MCF 10A (cell line): ENCODE measurements at places on chromosomes 7 and 10. TPM values are rescaled to one million over a fixed set of nuclear protein-coding genes. Genes with fewer than 3 reads are reported as not detected.
A peak's percentile ranks its signal among the peaks of the same experiment; 100 is the strongest.

Gene ASAH2
- total RNA-seq, result 3.9 and 7.4 TPM in 2 replicates

Gene ENO4
- 0.15 TPM in 1 of 2 replicates, not detected in the other for total RNA-seq

Gene CAV2
- total RNA-seq, result 155 and 171 TPM in 2 replicates

Gene CDC14C
- not detected in 2 replicates for total RNA-seq

Gene GNGT1
- total RNA-seq, result not detected in 2 replicates

Gene STK31
- not detected in 2 replicates for total RNA-seq

Gene GLI3
- total RNA-seq, result 23.1 and 27.6 TPM in 2 replicates

Gene BTBD16
- total RNA-seq, result 0.16 TPM in 1 of 2 replicates, not detected in the other

Gene SPDYE9
- total RNA-seq, result not detected in 2 replicates

- H3K27ac ChIP-seq, result no peak overlapping the region
- DNase-seq, result no peak
- no peaks in the 10 kb centered on the region for H3K27me3 ChIP-seq
- no peak overlapping the region for H3K4me3 ChIP-seq
These were observed 9.7 kb upstream of the RASSF4 start for GRCh38 chr10:44949915-44950314.

- H3K27ac ChIP-seq, result no peak overlapping the region
- H3K4me3 ChIP-seq, result no peak overlapping the region
- H3K27me3 ChIP-seq, result no peaks in the 10 kb centered on the region
- no peaks in the 10 kb centered on the region for H3K36me3 ChIP-seq
- DNase-seq, result peak; percentile 51
- no peaks in the 10 kb centered on the region for H3K4me1 ChIP-seq
These were observed 617.4 kb downstream of the CCSER2 start for GRCh38 chr10:84945791-84946190.

DNA sequence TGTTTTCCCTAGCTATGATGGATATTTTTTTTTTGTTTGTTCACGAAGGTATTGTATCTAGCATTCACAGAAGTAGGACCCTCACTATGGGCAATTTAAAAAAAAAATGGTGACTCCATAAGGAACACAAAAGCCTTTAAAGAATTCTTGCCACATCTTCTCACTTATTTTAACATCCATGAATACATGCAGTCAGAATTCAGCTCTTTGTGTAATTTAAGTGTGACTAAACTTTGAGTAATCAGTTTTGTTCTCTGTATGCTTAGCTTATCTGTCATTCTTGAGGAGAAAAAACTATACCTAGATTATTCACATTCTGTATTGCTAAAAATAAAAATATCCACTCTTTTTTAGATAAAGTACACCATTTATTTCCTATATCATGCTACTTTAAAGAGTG lies 313.2 kb upstream of the KCND2 start:
- H3K4me1 ChIP-seq, result no peaks in the 10 kb centered on the region
- H3K27me3 ChIP-seq, result peaks cover 6% of the 10 kb centered on the region
- DNase-seq, result no peak
- H3K36me3 ChIP-seq, result no peaks in the 10 kb centered on the region
- no peak overlapping the region for H3K27ac ChIP-seq
- no peak overlapping the region for H3K4me3 ChIP-seq

- no peak overlapping the region for H3K27ac ChIP-seq
- no peak overlapping the region for H3K4me3 ChIP-seq
- DNase-seq, result no peak
- peaks cover 20% of the 10 kb centered on the region for H3K4me1 ChIP-seq
These were observed 1.7 kb downstream of the PTPRN2 start for GRCh38 chr7:158585721-158586498.

DNA sequence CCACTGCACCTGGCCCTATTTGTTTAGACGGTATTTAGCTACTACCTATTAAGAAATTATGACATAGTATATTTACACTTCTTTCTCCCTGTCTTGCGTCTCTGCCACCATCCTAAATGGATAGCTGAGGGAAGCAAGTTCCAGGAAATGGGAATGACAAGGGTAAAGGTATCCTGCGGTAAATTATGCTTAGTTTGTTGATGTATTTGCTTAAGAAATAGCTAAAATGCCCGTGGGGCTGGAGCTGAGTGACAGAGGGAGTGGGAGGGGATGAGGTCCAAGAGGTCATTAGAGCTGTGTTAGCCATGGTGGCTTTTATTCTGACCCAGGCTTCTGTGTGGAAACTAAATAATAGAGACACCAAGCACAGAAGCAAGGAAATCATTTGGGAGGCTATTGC lies 29.0 kb upstream of the UBE2D1 start:
- no peak for DNase-seq
- no peaks in the 10 kb centered on the region for H3K4me1 ChIP-seq
- no peak overlapping the region for H3K4me3 ChIP-seq
- H3K27me3 ChIP-seq, result peaks cover 83% of the 10 kb centered on the region

GRCh38 chr10:98397089-98397600 lies 17.8 kb downstream of the PYROXD2 start:
- no peak overlapping the region for H3K27ac ChIP-seq
- H3K36me3 ChIP-seq, result no peaks in the 10 kb centered on the region
- no peak for DNase-seq
- peaks cover 19% of the 10 kb centered on the region for H3K27me3 ChIP-seq

- no peaks in the 10 kb centered on the region for H3K27me3 ChIP-seq
- no peak overlapping the region for H3K4me3 ChIP-seq
- H3K4me1 ChIP-seq, result peaks cover 9% of the 10 kb centered on the region
- H3K36me3 ChIP-seq, result no peaks in the 10 kb centered on the region
These were observed 160.1 kb upstream of the AOAH start for GRCh38 chr7:36884351-36884750.

- H3K36me3 ChIP-seq, result peaks cover 92% of the 10 kb centered on the region
- no peaks in the 10 kb centered on the region for H3K4me1 ChIP-seq
These were observed 36.3 kb downstream of the GARS1 start for GRCh38 chr7:30630986-30631385.

GRCh38 chr10:43174969-43175368 lies 36.7 kb downstream of the CSGALNACT2 start:
- H3K4me1 ChIP-seq, result peaks cover 5% of the 10 kb centered on the region
- no peak overlapping the region for H3K4me3 ChIP-seq
- peaks cover 34% of the 10 kb centered on the region for H3K36me3 ChIP-seq
- DNase-seq, result no peak

- H3K4me1 ChIP-seq, result peaks cover 58% of the 10 kb centered on the region
- peak overlapping the region; percentile 14 for H3K27ac ChIP-seq
- no peak overlapping the region for H3K4me3 ChIP-seq
- no peak for DNase-seq
These were observed 21.3 kb downstream of the DLG5 start for GRCh38 chr10:77905086-77905748.

- no peaks in the 10 kb centered on the region for H3K4me1 ChIP-seq
- no peak for DNase-seq
- H3K4me3 ChIP-seq, result no peak overlapping the region
- no peak overlapping the region for H3K27ac ChIP-seq
- no peaks in the 10 kb centered on the region for H3K27me3 ChIP-seq
These were observed 70.6 kb downstream of the FGFR2 start for GRCh38 chr10:121527690-121528089.

DNA sequence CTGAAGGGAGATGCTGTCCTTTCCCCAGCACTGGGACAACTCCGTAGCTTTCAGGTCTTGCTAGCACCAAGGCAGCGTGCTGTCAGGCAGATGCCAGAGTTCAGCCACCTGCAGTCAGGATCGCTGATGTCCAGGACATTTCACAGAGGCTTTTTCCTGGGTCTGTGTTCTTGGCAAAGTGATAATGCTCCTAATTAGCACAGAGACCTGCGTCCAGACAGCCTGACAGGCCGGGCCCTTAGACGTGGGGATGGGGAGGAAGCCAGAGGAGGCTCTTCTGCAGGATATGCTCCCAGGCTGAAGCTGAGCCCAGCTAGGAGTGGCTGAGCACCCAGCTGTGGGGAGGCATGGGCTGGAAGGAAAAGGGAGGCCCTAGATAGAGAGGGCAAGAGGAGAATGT lies 82.5 kb upstream of the TBX20 start:
- H3K36me3 ChIP-seq, result no peaks in the 10 kb centered on the region
- H3K27me3 ChIP-seq, result peaks cover 1% of the 10 kb centered on the region
- no peaks in the 10 kb centered on the region for H3K4me1 ChIP-seq
- H3K4me3 ChIP-seq, result no peak overlapping the region
- DNase-seq, result no peak
- H3K27ac ChIP-seq, result no peak overlapping the region

DNA sequence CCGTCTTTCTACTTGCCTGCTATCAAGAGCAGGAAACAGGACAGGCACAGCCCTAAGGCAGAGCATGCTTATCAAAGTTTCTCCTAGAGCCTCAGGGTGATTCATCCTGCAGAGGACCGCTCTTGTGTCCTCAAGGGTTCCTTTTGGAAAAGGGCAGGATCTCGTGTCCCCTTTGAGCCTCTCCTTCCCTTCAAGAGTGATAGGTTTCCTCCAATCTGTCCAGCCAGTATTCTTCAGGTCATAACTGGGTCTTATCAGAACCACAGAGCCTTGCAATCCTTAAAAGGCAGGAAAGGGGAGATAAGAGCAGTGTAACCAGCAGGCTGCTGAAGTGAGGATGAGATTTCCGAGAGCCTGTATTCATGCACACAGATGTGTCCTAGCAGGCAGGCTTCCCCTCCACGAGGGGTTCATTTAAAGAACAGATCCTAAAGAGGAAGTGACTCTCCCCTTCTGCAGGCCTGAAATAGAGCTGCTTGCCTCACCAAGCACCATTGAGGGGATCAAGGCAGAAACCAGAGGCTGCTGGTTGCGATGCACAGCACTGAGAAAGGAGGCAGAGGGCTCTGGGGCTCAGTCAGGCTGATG lies 90.5 kb upstream of the SVIL start:
- H3K27me3 ChIP-seq, result no peaks in the 10 kb centered on the region
- DNase-seq, result no peak
- H3K36me3 ChIP-seq, result peaks cover 21% of the 10 kb centered on the region
- no peak overlapping the region for H3K4me3 ChIP-seq
- H3K27ac ChIP-seq, result no peak overlapping the region
- peaks cover 21% of the 10 kb centered on the region for H3K4me1 ChIP-seq

DNA sequence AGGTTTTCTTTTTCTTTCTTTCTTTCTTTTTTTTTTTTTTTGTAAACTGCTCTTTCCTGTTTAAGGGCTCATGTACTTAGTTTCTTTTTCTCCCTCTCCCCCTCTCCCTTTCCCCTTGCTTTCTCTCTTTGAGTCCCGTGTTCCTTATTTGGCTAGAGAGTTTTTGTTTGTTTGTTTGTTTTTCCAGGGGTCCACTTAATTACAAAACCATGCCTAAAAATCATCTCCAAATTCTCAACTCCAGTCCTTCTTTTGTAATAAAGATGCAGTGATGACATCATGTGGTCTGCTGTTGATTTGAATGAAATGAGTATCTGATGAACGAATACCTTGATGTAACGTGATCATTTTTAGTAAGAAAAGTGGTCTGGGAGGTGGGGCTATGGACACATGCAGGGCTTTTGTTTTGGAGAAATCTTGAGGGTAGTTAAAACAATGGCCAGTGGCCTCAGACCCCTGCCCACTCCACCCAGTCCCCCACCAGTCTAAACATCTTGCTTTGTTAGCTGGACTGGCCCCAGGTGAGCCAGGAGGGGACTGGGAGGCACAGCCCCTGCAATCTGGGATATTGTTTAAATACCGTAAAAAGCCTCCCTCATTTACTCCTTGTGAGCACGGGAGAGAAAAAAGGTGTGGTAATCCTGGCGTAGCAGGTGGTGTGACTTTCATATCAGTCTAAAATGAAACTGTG lies 165.7 kb downstream of the LRMDA start:
- H3K27me3 ChIP-seq, result no peaks in the 10 kb centered on the region
- H3K4me1 ChIP-seq, result no peaks in the 10 kb centered on the region
- no peak overlapping the region for H3K4me3 ChIP-seq
- H3K27ac ChIP-seq, result no peak overlapping the region
- no peak for DNase-seq
- H3K36me3 ChIP-seq, result no peaks in the 10 kb centered on the region

DNA sequence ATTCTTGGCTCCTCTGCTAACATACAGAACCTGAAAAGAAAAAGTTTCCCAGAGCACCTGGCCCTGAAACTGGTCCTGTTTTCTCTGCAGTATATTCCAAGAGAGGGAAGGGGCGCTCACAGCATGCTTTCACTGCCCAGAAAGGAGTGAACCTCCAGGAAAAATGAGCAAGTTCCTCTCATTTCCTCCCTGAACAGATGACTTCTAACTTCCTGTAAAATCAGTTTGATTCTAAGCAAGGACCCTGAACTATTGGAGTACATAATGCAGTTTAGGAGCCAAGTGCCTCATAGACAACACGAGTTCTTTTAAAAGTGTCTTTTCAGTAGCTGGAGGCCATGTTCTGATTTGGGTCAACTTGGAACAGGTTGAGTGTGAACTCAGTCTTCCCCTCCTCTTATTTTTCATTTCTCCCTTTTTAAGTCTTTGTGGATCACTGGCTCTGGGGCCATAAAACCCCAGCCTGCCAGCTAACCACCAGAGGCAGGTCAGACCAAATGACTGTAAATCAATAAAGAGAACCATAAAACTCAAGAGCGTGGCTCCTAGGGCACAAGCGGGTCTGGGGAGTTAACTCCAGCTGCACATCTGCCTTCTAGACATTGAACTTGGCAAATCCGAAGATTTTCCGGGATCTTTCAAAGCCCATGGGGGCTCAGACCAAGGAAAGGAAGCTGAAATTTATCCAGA lies 5.9 kb upstream of the LRRC18 start:
- H3K4me1 ChIP-seq, result no peaks in the 10 kb centered on the region
- no peaks in the 10 kb centered on the region for H3K36me3 ChIP-seq
- peaks cover 17% of the 10 kb centered on the region for H3K27me3 ChIP-seq
- no peak for DNase-seq
- no peak overlapping the region for H3K4me3 ChIP-seq

- peaks cover 30% of the 10 kb centered on the region for H3K27me3 ChIP-seq
- H3K4me3 ChIP-seq, result no peak overlapping the region
- H3K36me3 ChIP-seq, result no peaks in the 10 kb centered on the region
- H3K4me1 ChIP-seq, result peaks cover 17% of the 10 kb centered on the region
- no peak for DNase-seq
- H3K27ac ChIP-seq, result no peak overlapping the region
These were observed 214.3 kb downstream of the ELMO1 start for GRCh38 chr7:37234334-37234733.

GRCh38 chr7:111518264-111518663 lies 44.0 kb downstream of the IMMP2L start:
- no peak overlapping the region for H3K4me3 ChIP-seq
- H3K27ac ChIP-seq, result no peak overlapping the region
- no peaks in the 10 kb centered on the region for H3K27me3 ChIP-seq
- peaks cover 4% of the 10 kb centered on the region for H3K36me3 ChIP-seq
- no peaks in the 10 kb centered on the region for H3K4me1 ChIP-seq
- no peak for DNase-seq

DNA sequence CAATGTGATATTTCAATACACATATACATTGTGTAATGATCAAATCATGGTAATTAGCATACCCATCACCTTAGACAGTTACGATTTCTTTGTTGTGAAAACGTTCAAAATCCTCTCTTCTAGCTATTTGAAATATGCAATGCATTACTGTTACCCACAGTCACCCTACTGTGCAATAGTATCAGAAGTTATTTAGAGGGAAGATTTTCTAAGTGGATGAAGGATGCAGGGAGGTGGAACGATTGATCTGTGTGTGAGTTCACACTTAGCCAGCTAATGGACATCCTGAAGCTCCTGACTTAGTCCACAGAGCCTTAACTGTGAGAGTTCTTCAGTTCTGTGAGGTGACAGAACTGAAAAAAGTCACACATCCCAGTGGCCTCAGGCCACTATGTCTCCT lies 97.2 kb upstream of the LAMB4 start:
- no peak overlapping the region for H3K27ac ChIP-seq
- H3K4me3 ChIP-seq, result no peak overlapping the region
- DNase-seq, result no peak
- H3K27me3 ChIP-seq, result no peaks in the 10 kb centered on the region
- no peaks in the 10 kb centered on the region for H3K36me3 ChIP-seq
- H3K4me1 ChIP-seq, result peaks cover 5% of the 10 kb centered on the region

GRCh38 chr10:29730458-29730857 lies 95.7 kb upstream of the SVIL start:
- DNase-seq, result no peak
- no peak overlapping the region for H3K27ac ChIP-seq
- peaks cover 17% of the 10 kb centered on the region for H3K36me3 ChIP-seq
- H3K27me3 ChIP-seq, result no peaks in the 10 kb centered on the region
- H3K4me3 ChIP-seq, result no peak overlapping the region
- peaks cover 31% of the 10 kb centered on the region for H3K4me1 ChIP-seq
